ENCODE measurements at places on chromosomes 5 and 9.

DNA sequence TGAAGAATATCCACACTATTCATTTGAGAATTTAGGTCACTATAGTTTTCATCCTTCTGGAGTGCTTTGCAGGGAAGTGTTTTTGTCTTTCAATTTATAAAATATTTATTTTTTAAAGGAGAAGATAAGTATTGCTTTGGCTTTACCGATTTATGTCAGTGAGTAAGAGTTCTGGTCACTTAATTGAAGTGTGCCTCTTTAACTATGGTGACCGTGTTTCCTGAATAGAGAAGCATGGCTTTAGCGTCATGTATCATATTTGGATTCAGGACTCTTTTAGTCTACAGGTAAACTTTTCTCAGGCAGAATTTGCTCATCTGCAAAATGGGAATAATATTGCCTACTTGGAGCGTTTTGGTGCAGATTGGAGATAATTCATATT, 902 bp downstream of the BDP1 start:
- DNase-seq, result no peak

DNA sequence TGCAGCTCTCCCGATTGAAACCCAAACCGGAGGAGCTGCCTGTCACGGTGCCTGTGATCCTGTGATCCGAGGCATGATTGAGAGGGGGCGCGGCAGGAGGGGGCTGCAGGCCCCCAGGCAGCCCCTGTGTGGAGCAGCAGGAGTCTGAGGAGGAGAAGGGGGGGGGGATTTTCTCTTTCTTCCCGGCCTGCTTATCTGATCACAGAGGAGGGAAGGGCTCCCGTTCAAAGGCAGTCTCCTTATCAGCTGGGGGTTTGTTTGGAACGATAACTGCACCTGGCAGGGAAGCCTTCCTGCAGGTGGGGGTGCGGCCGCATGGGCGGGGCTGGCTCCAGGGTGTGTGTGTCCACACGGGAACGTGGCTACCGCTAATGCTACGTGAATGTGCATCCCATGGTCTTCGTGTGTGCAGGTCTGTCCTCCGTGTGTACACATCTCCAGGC, 38.4 kb downstream of the LMX1B start:
- DNase-seq, result no peak

DNA sequence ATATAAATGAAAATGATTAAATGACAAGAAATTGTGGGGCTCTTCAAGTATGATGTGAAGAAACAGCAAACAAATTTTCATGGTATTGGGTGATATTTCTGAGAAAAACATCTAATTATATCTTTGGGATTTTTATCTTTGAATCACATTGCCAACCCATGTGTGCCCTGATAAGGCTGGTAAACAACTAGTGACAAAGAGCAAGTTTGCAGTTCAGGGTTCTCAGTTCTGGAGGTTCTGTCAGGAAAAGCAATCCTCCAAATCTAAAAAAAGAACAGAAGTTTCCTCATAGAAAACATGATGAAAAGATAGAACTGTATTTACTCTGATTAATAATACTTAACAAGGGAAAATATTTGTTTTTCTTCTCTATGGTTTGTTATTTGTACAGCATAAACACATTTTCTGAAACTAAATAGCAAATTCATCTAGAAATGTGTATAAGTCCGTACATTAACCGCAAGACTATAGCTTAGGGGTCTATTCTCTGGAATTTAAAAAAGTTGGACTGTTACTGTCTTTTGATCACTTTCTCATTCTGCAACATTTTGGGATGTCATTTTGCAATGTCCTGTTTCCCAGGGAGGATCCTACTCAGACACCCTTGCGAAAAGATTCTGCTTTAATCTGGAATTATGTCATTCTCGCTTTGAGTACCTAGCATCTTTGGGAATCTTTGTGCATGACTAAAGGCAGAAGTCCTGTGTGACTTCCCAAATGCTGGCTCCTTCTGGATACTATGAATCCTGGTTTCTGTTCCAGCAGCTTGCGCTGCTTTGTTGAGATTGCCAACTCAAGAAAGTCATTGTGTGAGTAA, 308.5 kb downstream of the ADGRV1 start:
- DNase-seq, result no peak

DNA sequence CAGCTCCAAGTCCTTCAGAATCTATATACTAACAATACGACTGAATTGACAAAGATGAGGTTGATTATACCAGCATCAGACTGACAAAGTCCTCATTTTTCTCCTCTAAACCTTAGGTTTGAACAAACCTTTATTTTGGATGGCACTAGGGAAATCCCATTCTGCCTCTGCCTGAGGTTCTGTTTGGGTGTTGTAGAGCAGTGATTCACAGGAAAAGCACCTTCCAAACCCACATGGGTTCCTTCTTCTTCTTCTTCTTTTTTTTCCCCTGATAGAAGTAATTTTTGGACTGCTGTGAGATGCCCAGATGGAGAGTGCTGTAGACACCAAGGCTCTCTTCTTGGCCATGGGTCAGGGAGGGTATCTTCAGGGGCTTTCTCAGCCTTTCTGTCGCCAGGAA, 164.9 kb upstream of the PAPPA start:
- no peak for DNase-seq

GRCh38 chr9:95495961-95496360, 20.8 kb downstream of the PTCH1 start:
- no peak for DNase-seq

- DNase-seq, result no peak
These were observed 1273.0 kb downstream of the EFNA5 start for GRCh38 chr5:106397700-106398099.

GRCh38 chr5:124252747-124253146, 493.7 kb downstream of the ZNF608 start:
- no peak for DNase-seq

DNA sequence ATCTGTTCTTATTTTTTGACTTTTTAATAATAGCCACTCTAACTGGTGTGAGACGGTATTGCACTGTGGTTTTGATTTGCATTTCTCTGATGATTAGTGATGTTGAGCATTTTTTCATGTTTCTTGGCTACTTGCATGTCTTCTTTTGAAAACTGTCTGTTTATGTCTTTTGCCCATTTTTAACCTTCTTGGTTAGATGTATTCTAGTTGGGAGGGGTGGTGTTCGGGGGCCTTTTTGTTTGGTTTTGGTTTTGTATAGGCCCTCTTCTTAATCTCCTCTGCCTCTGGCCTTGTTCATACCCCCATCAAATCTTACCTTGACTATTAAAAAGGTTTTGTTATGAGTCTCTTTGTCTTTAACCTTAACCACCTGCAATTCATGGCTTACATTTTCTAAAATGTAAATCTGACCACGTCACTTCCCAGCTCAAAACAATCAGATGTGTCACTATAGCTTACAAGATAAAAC, 107.8 kb upstream of the NR4A3 start:
- DNase-seq, result no peak

DNA sequence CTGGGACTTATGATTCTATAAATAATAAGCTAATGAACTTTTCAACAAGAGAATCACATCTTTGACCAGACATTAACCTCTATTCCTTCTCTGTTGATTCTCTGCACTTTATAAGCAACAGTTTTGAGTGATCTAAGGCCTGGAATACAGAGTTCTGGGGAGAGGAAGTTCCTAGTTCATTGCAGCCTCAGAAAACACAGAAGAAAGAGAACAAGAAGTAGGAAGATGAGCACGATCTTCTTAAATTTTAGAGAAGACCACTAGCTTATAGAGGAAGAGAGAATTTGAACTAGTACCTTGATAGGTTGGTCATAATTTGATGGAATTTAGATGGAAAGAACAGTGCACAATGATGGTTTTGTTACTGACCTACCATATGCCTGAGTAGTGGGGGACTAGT, 8.5 kb upstream of the C9orf72 start:
- DNase-seq, result no peak

- DNase-seq, result no peak
These were observed 1.4 kb upstream of the C5orf15 start for GRCh38 chr5:133969654-133970324.

GRCh38 chr5:55749387-55749786, 11.5 kb downstream of the DDX4 start:
- no peak for DNase-seq

DNA sequence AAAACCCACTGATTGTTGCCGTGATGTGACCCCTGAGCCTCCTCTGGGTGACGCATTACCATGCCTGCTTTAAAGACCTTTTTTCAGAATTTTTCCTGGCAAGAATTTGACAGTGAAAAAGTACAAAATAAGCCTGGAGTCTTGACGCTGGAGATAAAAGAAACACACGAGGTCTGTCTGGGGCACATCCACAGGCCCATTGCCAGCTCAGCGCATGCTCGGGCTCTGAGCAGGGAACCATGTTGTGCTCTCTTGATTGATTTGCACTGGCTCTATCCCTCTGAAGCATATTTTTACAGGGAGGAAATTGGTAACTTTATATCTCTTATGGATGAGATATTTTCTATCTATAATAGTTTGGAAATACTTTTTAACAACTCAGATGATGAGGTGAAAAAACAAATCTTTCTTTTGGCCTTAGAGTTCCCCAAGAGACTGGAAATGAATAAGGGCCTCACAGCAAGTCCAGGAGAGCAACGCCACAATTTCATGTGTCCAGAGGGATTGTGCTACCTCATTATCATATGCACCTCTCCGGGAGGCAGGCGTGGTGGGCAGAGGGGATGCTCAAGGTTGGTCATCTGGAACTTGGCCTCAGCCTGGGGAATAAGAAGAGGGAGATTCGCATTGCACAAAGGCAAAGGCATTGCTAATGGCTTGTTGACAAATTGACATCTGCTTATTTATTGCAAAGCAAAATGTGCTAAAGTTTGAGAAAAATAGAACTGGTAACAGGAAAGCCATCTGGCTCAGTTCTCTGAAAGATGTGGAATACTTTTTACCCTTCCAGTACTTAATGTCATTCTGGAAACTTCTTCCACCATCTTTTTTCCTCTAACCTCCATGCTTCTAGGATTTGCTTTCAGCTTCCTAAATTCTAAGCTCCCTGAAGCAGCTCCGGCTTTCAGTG, 183.8 kb downstream of the PJA2 start:
- DNase-seq, result no peak

- DNase-seq, result no peak
These were observed 181.9 kb downstream of the RGS3 start for GRCh38 chr9:113645227-113645977.

- no peak for DNase-seq
These were observed 3.4 kb downstream of the COL5A1 start for GRCh38 chr9:134644725-134645606.

DNA sequence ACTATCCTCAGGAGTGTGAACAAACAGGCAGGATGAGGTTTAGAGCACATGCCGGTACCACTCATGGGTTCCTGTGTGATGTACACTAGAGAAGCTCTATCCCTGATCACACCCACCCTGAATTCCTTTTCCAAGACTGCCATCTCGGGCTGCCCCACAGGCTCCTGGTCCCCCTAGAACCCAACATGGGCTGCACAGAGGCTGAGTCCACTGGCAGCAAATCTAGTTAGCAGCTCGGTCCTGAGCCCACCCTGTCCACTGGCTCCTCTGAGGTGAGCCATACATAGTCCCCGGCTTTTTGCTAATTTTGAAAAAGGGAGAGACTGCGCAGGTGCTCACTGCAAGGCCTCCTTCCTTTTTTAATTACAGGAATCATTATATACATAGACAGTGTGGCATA, 227.0 kb downstream of the FSTL4 start:
- DNase-seq, result no peak

- no peak for DNase-seq
These were observed 226.3 kb downstream of the DEPDC1B start for GRCh38 chr5:60473654-60474053.

DNA sequence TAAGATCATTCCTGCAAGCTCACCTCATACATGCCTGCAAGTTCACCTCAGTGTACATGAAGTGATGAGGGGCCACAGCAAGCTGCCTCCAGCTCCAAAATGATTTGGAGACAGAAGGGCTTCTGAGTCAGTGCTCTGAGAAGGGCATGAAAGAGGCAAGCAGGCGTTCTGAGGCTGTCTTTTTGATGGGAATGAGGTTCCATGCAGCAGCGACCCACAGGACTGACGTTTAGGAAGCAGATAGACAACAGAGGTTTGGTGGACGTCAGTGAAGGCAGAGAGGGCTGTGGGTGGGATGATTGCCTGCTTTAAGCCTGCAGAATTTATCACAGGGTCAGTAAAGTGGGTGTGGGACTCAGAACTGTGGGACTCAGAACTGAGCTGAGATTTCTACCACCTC, 8.9 kb upstream of the SMIM32 start:
- DNase-seq, result no peak

DNA sequence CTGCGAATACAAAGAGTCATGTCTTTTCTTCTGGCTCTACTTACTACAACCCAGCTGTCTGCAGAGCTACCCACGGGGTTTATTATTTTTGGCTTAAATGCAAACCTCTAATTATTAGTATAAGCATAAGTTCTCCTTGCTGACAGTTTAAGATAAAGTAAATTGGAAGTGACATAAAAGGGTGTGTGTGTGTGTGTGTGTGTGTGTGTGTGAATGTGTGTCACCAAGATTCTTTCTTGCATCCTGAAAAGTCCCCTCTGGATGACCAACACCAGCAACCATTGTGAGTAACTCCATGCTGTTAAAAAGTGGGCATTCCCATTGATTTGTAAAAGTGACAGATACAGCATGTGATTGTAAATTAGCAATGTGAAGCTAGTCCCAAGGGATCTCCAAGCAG, 803.8 kb upstream of the ZNF608 start:
- DNase-seq, result no peak

GRCh38 chr5:114665551-114665950, 303.7 kb downstream of the KCNN2 start:
- no peak for DNase-seq

DNA sequence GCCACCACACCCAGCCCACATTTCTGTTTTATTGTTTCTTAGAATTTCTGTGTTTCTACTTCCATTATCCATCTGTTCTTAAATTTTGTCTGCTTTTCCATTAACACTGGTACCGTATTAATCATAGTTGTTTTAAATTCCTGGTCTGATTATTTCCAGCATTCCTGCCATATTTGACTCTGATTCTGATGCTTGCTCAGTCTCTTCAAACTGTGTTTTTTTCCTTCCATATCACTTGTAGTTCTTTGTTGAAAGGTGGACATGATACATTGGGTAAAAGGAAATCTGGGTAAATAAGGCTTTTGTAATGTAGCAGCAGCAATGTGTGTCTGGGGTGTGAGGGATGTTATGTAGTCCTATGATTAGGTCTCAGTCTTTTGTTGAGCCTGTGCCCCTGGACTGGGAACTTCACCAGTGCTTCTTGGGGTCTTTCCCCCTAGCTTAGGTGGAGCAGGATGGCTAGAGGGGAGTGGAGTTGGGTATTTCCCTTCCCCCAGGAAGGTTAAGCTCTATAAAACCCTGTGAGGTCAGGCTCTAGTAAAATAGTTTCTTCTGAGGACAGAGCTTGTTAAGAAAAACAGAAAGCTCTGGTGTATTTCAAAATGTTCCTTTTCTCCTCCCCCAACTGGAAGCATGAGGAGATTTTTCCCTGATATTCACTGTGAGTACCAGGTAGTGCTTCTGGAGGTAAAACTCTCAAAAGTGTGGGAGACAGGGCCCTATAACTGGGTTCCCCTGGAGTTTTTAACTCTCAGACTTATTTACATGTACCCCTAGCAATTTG, 10.1 kb upstream of the TMOD1 start:
- DNase-seq, result no peak

DNA sequence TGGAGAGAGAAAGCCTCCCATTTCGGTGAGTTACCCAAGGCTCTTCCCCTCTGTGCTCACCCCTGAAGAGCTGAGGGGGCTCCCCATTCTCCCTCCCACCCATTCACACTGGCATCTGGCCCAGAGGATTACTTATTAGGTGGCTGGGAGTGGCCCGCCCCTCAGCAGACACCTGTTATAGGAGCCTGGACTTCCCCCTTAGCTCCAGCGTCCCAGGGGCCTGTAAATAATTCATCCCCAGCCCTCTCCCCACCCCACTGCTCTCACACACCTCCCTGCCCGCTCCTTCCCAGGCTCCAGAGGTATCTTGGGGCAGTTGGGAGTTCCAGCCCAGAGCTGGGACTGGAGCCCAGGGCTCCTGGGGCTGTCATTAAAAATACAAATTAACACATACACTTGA, 11.6 kb upstream of the SLC6A7 start:
- no peak for DNase-seq
